HT-29 (cell line): ENCODE measurements at places on chromosomes 13 and 19. TPM values are rescaled to one million over a fixed set of nuclear protein-coding genes. Genes with fewer than 3 reads are reported as not detected.

DNA sequence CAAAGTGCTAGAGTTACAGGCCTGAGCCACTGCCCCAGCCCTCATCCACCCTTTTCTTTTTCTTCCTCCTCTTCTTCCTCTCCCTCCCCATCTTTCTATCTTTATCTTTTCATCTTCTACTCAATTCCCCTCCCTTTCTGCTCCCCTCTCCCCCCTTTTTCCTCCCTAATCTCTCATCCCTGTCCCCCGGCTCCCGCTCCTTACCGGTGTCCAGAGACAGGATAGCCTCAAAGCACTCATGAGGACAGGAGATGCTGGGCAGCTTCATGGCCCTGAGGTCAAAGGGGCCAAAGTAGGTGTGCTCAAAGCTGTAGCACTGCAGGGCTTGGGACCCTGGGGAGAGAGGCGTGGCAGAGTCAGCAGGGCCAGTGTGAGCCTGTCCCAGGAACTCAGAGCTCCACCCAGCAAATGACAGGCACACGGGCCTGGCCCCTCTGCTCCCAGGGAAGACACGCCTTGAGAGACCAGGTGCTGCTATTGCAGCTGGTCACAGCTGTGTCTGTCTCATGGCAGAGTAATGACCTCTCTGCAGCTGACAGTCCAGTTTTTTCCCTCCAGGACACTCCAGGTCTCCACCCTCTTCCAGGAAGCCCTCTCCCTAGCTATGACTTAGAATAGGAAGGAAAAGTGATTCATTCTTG is 2.6 kb downstream of the LYPD5 start:
- no peak for DNase-seq

DNA sequence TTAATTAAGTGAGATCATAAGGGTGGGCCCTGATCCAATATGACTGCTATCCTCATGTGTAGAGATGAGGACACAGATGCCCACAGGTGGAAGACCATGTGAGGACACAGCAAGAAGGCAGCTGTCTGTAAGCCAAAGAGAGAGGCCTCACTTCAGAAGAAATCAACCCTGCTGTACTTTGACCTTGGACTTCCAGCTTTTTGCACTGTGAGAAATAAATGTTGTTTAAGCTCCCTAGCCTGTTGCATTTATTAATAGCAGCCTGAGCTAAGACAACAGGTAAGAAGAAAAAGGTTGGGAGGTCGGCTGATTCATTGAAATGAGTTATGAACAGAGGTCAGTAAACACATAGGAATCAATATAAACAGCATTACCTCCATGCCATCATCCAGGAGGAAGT is 14.8 kb downstream of the PARP4 start:
- DNase-seq: no peak

GRCh38 chr19:5971714-5972354 is 6.1 kb downstream of the RANBP3 start:
- no peak for DNase-seq

GRCh38 chr13:51626749-51627148 is 42.5 kb downstream of the WDFY2 start:
- no peak for DNase-seq

GRCh38 chr19:48551437-48552302 is at the start of gene SULT2B1:
SULT2B1 (plus strand) TSS chr19:48552172; CDS start chr19:48552253, 81 bp downstream.
- peak; percentile 98 for DNase-seq

The KLF1 gene
- total RNA-seq: not detected in 2 replicates

The LGALS14 gene
- not detected in 2 replicates for total RNA-seq

GRCh38 chr19:55486971-55487923 is 989 bp upstream of the SSC5D start:
- peak; percentile 52 for DNase-seq
